ENCODE measurements at places on chromosomes 11 and 22. TPM values are rescaled to one million over a fixed set of nuclear protein-coding genes. Genes with fewer than 3 reads are reported as not detected.

DNA sequence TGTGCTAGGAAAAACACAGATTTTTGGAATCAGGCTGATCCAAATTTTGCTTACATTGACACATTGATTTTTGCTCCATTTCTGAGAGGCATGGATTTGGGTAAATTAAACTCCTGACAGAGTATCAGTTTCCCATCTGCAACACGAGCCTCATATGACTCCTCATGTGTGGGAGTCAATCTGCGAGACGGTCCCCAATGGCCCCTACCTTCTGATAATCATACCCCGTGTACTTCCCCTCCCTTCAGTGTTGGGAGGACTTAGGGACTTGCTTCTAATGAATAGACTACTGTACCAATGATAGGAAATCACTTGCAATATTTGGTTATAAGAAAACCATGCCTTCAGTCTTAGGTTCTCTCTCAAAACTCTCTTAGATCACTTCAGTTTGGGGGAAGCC lies 302.7 kb downstream of the ETS1 start:
- no peak overlapping the region for H3K27ac ChIP-seq
- H3K4me3 ChIP-seq: no peak overlapping the region
- no peaks in the 10 kb centered on the region for H3K36me3 ChIP-seq

The GLYAT gene
- not detected for total RNA-seq

GRCh38 chr22:47621253-47621652 lies 858.8 kb downstream of the TBC1D22A start:
- H3K36me3 ChIP-seq: no peaks in the 10 kb centered on the region
- H3K27me3 ChIP-seq: peaks cover 3% of the 10 kb centered on the region
- no peak overlapping the region for H3K4me3 ChIP-seq
- DNase-seq: no peak

DNA sequence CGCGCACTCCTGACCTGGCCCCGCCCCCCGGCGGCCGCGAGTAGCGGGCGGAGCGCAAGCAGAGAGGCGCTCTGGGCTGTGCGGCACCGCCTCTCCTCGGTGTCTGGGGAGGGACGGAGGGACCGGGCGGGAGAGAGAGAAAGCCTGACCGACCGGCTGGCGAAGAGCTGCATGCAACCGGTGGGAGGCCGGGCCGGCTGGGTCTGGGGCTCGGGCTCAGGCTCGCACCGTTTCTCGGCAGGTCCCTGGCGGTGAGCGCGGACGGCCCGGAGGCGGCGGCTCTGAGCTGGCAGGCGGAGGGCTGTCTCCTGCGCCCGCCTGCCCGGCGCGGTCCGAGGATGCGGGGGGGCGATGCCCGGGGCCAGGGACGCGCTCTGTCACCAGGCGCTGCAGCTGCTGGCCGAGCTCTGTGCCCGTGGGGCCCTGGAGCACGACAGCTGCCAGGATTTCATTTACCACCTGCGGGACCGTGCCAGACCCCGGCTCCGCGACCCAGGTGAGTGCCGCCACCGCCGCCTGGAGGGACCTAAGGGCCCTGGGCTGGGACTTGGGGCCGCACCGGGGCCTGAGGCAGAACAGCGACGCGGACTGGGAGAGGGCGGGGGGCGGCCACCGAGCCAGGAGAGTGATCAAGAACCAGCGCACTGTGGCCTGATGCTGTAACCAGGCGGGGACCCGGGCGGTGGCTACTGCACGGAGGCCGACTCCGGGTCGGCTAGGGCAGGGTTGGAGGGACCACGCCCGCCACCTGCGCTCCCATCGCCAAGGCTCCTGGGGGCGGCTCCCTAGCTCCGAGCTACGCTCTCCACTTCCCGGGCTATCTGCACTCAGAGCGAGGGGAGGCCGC lies at the start of gene SYT9:
TSS of gene SYT9 (plus strand) at position 69 of the 847 bp plus-strand sequence. CDS start at position 352, 283 bp downstream.
- peak within 1 kb of the TSS; percentile 43 for H3K4me3 ChIP-seq
- DNase-seq: peak; percentile 65
- no peak within 1 kb of the TSS for H3K27ac ChIP-seq
- H3K36me3 ChIP-seq: no peaks in the 10 kb centered on the region
- H3K4me1 ChIP-seq: peaks cover 10% of the 10 kb centered on the region

- no peaks in the 10 kb centered on the region for H3K4me1 ChIP-seq
- H3K27ac ChIP-seq: no peak overlapping the region
- H3K36me3 ChIP-seq: no peaks in the 10 kb centered on the region
Observed at GRCh38 chr22:22565981-22566380, 6.9 kb upstream of the PRAME start.

Measured in body of pancreas (tissue), 4 donors.